ENCODE measurements at places on chromosomes 6 and 20.

DNA sequence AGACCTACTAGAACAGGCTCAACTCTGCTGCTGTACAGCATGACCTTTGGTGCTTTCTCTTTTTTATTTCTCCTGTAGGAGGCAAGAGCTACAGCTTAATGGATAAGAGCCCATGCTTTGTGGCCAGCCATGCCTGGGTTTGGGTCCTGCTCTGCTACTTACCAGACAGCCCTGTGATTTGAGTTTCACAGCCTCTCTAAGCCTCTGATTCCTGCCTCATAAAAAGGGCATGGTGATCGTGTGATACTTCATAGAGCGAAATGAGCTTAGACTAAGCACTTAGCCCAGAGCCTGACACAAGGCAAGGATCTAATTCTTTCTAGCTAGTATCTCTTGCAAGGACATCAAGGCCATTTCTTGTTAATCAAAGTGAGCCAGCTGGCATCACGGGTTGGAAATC lies 19.3 kb upstream of the PDE7B start:
- DNase-seq = no peak

GRCh38 chr6:134549854-134550253 lies 231.9 kb upstream of the SGK1 start:
- no peak for DNase-seq

- no peak for DNase-seq
Observed at GRCh38 chr6:104357928-104358327, 501.8 kb downstream of the HACE1 start.

GRCh38 chr6:143107440-143107839 lies 46.8 kb downstream of the AIG1 start:
- DNase-seq = no peak

DNA sequence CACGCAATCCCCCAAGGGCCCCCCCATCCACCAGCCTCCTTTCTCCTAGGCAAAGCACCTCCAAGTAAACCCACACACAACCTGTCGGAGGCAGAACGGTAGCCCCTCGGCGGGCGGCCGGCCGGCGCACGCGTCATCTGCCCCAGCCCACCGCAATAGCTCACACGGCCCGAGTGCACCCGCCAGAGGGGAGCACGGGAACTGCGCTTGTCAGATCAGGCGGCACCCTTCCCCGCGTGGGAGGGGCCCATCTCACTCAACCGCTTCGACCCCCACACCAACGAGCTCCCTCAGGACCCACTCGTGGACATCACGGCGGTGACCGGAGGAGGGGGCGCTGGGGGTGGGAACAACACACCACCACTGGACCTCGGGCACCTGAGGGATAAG lies 767.9 kb upstream of the DEFB115 start:
- no peak for DNase-seq

DNA sequence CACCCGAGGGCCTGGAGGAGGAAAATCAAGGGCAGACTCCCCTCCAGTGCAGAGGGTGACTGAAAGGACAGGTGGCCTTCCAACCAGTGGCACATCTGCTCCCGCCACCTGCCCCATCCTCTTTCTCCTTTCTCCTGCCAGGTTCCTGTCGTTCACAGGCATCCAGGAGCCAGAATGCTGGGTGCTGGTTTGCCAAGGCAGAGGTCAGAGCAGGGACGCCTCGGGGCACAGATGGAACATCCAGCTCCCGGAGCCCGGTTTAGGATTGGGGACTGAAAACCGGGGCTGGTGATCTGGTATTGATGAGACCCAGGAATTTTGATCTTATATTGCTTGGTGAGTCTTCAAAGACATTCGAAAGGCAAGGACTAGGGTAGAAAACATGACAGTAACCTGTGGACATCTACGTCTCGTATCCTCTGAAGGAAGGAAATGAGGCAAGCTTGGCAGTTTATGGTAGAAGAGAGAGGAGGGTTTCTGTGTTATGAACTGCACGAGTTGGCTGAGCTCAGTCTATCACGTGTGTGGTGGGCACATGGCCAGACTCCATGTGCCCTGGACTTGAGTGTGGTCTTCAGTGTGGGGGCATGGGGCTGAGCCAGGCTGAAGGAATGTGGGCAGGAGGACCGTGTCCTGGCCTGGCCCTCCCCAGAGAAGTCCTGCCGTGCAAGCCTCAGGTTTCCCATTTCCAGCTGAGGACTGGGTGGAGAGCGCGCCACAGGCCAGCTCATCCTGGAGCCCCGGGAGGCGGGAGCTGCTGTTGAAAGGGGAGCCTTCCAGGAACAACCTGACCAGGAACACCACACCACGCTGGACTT lies 74.2 kb downstream of the IRF4 start:
- DNase-seq = no peak

DNA sequence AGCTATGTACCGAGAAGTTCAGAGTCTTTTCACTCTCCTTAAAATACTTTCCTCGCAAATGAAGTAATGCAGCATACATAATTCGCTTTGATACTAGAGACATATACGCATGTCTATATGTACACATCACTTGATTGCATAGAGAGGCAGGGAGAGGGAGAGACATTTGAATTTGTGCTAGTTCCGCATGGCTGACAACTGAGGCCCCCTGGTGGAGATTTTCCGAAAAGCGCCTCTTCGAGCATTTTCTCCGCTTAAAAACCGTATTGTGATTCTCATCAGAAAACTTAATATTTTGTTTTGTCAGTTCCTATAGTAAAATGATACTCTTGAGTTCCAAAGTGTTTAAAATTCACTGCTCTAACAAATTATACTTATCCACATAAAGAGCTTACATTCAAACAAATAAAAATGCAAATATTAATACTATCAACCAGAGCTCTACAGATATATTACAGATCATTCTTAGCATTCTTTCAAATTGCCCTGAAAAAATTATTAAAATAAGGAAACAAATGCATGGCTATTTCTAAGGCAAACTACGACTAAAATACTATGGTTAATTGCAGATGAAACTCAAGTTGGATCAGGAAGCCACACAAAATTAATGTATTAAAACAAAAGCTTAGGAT lies 637 bp downstream of the MYLK4 start:
- peak; percentile 41 for DNase-seq

- no peak for DNase-seq
Observed at GRCh38 chr6:35248300-35248699, 11.2 kb upstream of the ZNF76 start.

GRCh38 chr6:36642913-36643817 lies 35.3 kb upstream of the CDKN1A start:
- DNase-seq = no peak

DNA sequence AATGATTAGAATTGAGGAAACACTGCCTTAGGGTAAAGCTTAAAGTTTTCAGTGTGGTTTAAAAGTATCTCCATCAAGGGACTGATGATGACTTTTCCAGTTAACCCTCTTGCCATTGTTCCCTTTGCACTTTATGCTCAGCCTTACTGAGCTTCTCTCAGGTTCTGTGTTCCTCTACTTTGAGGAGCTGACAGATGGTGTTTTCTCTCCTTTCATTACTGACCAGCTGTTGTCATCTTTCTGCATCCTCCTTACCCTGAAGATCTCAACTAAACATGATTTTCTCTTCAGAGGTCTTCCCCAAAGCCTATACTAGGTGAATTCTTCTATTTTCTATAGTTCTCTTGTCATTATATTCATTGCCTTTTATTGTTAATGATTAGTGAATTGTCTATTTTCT lies 475.6 kb upstream of the SYNCRIP start:
- no peak for DNase-seq

- DNase-seq = no peak
Observed at GRCh38 chr20:47704746-47705496, 80.4 kb downstream of the SULF2 start.

DNA sequence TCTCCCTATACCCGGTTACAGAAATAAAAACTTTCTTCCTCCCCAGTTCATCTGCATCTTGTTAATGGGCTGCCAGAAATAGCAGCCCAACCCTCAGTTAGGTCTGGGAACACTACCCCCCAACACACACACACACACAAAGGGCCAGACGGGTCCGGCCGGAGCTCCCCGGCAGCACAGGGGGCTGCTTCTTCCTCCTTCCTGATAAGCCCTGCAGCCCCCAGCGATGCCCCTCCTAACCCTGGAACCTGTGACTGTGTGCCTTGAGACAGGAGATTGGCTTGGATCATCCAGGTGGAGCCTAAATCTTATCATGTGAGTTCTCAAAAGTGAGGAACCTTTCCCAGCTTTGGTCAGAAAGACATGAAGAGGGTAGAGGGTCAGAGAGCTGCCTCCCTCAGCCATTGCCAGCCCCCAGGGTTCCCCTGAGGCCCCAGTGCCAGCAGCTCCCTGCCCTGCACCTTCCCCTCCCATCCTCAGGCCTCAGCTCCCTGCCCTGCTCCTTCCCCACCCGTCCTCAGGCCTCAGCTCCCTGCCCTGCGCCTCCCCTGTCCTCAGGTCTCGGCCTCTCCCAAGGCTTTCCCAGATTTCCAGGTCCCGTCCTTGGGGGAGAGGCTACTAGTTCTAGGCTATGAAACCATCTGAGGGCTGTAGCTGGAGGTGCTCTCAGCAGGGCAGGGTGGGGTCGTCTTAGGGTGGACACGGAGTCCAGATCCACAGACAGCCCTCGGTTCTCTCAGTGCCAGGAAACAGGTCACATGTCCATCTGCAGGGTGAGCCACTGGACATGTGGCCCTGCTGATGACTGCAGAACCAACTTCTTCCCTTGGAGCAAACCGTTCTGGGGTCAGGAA lies 34.5 kb upstream of the CST7 start:
- DNase-seq = no peak

- no peak for DNase-seq
Observed at GRCh38 chr20:24131281-24131680, 142.7 kb upstream of the GGTLC1 start.

DNA sequence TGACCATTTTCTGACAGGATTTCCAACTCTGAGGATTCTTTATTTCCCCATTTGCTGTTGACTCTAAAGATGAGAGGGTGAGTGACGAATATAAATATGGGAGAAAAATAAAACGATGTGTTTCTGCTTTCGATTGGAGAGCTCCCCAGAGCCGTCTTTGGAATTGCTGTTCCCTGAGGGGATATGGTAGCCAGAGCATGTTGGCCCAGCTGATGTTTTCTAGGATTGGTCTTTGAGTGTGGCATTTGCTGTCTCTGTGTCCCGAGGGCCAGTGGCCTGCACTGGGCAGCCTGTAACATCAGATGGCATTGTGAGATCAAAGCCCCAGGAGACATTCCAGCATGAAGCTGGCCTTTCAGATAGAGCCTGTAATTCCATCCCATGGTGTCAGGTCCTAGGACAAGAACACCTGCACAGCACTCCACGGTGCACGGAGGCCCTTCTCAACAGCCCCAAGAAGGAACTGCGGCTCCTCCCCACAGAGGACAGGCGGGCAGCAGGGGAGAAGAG lies 26.7 kb downstream of the PKIG start:
- DNase-seq = no peak

GRCh38 chr20:62604796-62605195 lies 37.5 kb upstream of the SLCO4A1 start:
- no peak for DNase-seq

DNA sequence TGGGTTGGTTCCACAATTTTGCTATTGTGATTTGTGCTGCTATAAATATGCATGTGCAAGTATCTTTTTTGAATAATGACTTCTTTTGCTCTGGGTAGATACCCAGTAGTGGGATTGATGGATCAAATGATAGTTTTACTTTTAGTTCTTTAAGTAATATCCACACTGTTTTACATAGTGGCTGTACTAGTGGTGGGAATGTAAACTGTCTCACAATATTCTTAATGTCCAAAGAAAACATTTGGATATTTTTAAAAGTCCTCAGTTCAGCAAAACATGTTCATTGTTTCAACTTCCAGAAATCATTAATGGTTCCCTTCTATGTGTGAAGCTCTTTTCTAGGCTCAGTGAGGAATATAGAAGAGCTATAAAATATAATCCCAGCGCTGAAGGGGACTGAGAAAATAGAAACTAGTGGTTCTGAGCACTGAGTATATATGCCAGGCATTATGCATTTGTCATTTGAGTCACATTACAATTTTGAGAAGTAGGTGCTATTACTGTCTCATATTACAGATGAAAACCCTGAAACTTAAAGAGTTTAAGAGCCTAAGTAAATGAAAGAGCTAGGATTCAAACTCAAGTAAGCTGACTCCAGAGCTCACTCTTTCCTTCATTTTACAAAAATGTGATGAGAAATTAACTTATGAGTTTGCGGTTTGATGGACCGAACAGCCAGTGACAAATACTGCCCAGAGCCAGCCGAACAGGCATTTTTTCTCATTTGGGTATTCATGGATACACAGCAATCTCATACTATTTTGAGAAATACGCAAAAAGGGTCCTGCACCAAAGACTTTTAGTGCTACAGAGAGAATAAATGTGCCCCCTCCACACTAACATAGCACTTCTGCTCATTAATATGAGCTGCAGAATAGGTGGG lies 250.1 kb downstream of the TBX18 start:
- DNase-seq = no peak
